ENCODE measurements at places on chromosomes 2 and 18. TPM values are rescaled to one million over a fixed set of nuclear protein-coding genes. Genes with fewer than 3 reads are reported as not detected.

The FBXO48 gene
- 1.0 TPM for polyA plus RNA-seq

The CFC1 gene
- polyA plus RNA-seq, result not detected

The GALNT14 gene
- not detected for polyA plus RNA-seq

- DNase-seq, result no peak
Observed at GRCh38 chr2:201837824-201838431, 31.6 kb downstream of the CDK15 start.

- DNase-seq, result no peak
Observed at GRCh38 chr2:224293976-224294375, 107.9 kb downstream of the FAM124B start.

GRCh38 chr2:47035615-47036488 is 119.3 kb downstream of the STPG4 start:
- no peak for DNase-seq

DNA sequence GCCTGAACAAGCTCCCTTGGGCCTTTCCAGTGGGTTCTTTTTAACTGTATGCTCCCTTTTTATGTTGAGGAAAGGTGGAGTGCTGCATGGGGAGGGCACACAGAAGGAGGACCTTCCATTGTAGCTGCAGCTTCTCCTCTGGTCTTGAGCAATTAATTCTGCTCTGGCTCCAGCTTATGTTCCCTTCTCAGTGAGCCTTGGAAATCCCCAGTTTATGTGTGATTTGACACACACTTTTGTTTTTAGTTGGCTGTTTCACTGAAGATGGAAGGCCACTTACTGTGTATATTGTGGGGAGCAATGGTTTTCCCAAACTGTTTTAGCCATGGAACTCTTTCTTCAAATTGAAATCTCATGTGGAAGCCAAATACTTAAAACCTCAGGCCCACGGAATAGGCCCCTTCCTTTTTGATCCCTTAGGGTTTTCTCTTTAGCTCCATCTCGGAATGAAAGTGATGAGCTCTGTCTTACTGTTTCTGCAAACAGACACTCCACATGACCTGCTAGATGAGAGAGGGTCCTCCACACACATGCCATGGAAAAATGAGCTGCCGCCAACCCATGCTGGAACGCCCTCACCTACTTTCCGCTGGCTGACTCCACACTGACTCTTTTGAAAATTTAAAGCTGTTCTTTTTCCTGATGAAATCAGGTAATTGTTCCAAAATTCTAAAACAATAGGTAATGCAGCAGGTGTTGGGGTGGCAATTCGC is 280.9 kb upstream of the SIX2 start:
- DNase-seq, result peak; percentile 4

DNA sequence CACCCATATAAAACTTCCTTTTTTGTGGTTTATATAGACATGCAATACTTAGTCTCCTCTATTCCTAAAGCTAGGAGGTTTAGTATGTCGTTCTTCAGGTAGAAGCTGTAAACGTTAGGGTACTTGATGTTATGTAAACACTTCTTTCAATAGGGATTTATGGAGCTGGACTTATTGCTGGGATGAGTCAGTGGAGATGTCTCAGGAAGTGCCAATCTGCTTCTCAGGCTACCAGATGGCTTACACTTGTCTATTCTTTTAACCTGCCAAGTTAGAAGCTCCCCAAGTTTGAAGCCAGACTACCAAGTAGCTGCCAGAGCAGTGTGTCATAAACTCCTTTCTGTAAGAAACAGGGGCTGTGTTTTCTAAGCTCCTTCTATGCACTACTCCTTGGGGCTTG is 756.5 kb upstream of the LRRTM1 start:
- no peak for DNase-seq

GRCh38 chr2:113891265-113891959 is 1.5 kb downstream of the ACTR3 start:
- no peak for DNase-seq

DNA sequence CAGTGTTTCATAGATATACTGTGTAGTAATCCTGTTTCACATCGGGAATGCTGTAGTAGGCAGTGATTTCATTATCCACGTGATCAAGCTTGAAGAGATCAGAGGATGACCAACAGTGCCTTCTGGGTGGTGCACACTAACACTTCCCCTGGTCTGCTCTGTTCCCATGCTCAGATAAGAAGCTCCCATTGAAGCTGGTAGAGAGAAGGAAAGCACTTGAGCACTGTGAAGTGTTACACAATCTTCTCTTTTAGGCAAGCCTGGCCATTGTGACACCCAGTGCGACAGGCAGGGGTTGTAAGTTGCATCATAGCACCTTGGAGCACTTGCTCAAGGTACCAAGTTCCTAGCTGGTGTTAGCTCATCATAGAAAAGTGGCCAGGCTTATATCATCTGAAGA is 30.6 kb upstream of the GPD2 start:
- no peak for DNase-seq

GRCh38 chr18:13269521-13270011 is 51.0 kb downstream of the LDLRAD4 start:
- DNase-seq, result no peak
